ENCODE measurements at places on chromosomes 13 and 19. TPM values are rescaled to one million over a fixed set of nuclear protein-coding genes. Genes with fewer than 3 reads are reported as not detected.

DNA sequence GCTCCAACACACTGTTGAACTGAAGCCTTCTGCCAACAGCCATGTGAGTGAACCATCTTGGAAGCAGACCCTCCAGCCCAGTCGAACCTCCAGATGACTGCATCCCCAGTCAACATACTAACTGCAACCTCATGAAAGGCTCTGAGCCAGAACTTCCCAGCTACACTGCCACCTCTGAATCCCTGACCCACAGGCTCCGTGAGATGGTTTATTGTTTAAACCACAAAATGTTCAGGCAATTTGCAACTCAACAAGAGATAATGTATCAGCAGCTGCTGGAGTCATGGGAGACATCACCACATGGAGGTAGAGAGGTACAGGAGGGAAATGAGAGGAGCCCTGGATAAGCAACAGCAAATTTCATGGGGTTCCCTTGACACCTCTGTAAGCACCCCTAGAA is 266.4 kb upstream of the NBEA start:
- H3K36me3 ChIP-seq: no peaks in the 10 kb centered on the region
- no peaks in the 10 kb centered on the region for H3K4me1 ChIP-seq
- H3K27me3 ChIP-seq: no peaks in the 10 kb centered on the region

DNA sequence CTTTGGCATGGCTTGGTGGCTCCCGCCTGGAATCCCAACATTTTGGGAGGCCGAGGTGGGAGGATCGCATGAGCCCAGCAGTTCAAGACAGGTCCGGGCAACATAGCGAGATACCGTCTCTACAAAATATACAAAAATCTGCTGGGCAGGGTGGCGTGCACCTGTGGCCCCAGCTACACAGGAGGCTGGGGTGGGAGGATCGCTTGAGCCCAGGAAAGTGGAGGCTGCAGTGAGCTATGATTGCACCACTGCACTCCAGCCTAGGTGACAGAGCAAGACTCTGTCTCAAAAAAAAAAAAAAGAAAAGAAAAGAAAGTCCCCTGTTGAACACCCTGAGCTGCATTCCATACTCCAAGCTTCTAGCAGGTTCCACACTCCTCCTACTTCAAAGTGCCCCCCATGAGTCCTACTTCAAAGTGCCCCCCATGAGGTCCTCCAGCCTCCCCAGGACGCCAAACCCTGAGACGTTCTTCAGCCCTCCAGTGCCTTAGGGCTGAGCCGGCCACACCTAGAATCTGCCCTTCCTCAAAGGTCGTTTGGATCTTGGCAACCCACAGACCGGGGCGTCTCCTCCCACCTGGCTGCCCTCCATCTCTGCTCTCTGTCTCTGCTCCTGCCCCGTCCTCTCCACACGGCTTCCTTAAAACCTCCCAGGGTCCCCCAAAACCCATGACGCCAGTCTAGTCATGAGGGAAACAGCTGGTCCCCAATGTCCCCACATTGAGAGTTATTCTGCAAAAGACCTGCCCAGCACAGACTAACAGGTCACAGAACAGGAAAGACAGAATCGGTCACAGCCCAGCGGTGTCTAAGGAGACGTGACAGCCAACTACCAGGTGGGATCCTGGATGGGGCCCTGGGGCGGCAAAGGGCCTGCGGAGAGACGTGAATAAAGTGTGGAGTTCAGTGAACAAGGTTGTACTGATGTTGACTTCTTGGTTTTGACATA is 4.8 kb downstream of the TJP3 start:
- peak; percentile 80 for DNase-seq
- H3K27ac ChIP-seq: peak overlapping the region; percentile 84
- no peak overlapping the region for H3K4me3 ChIP-seq
- H3K36me3 ChIP-seq: no peaks in the 10 kb centered on the region
- peaks cover 41% of the 10 kb centered on the region for H3K4me1 ChIP-seq

The ACOD1 gene
- total RNA-seq: not detected

GRCh38 chr13:59299584-59299983 is 864.1 kb downstream of the DIAPH3 start:
- H3K27me3 ChIP-seq: no peaks in the 10 kb centered on the region
- no peak for DNase-seq
- H3K4me1 ChIP-seq: no peaks in the 10 kb centered on the region
- no peak overlapping the region for H3K4me3 ChIP-seq

DNA sequence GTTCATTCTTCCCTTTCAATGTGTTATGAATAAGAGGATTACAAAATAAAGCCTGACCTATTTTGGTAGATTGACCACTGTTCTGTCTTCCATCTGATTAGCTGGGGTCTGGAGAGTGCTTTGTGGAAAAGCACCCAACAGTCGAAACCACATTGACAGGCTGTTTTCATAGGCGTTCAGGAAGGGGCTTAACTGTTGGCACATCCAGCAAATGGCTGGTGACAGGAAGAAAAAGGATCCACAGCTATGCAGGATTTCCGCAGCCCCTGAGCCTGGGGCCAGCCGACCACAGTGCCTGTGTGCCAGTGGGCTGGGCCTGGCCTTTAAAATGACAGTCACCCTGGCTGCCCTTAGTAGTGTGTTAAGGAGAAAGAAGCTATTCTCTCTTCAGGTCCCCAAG is 113.3 kb downstream of the SIPA1L3 start:
- H3K4me3 ChIP-seq: no peak overlapping the region
- H3K27ac ChIP-seq: no peak overlapping the region
- H3K4me1 ChIP-seq: peaks cover 23% of the 10 kb centered on the region
- H3K27me3 ChIP-seq: no peaks in the 10 kb centered on the region

The PRX gene
- total RNA-seq: not detected

- H3K27me3 ChIP-seq: no peaks in the 10 kb centered on the region
- no peaks in the 10 kb centered on the region for H3K4me1 ChIP-seq
- H3K27ac ChIP-seq: no peak overlapping the region
- H3K4me3 ChIP-seq: no peak overlapping the region
Measured at GRCh38 chr19:977058-977464, 7.1 kb upstream of the WDR18 start.

The USP12 gene
- total RNA-seq: 20.9 TPM

The TSKS gene
- total RNA-seq: not detected

- no peak overlapping the region for H3K4me3 ChIP-seq
- no peak for DNase-seq
- peak overlapping the region; percentile 78 for H3K27ac ChIP-seq
- H3K4me1 ChIP-seq: peaks cover 90% of the 10 kb centered on the region
Measured at GRCh38 chr13:97112446-97113152, 109.5 kb upstream of the MBNL2 start.

The TJP3 gene
- 31.9 TPM for total RNA-seq

The ZNF66 gene
- total RNA-seq: 1.4 TPM

DNA sequence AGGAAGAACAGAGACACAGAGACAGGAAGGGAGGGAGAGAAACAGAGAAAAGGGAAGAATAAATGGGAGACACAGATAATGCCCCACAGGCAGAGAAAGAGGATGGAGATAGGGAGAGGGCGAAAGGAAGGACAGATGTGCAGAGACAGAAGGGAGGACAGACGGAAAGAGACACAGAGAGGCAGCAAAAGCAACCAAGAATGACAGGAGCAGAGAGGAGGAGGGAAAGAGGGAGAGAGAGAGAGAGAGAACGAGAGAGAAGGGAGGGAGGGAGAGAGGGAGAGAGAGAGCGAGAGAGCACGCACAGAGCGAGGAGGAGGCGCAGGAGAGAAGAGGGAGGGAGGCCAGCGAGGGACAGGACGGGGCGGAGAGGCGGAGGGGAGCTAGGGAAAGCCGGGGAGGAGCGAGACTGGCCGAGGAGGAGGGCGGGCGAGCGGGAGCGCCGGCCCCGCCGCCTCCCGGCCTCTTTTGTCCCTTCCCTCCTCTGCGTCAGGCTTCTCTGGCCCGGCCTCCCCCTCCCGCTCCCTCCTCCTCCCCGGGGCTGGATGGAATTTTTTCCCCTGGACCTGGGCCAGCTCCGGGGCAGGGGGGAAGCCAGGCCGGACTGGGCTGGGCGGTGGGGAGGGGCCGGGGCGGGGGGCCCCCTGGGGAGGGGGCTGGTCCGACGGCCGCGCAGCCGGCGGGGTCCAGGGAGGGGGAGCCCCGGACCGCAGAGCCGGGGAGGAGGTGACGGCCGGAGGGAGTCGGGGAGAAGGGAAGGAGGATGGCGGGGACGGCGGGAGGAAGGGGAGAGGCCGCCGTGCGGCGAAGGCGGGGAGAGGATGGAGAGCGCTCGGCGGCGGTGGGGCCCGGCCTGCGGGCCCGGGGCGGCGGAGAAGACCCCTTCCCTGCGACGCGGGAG is 4.2 kb upstream of the SPACA6 start:
- DNase-seq: peak; percentile 88
- H3K36me3 ChIP-seq: peaks cover 12% of the 10 kb centered on the region
- no peaks in the 10 kb centered on the region for H3K27me3 ChIP-seq
- H3K4me1 ChIP-seq: peaks cover 38% of the 10 kb centered on the region
